Esophagus squamous epithelium (tissue), 5 donors: ENCODE measurements at places on chromosomes 2 and 18.

DNA sequence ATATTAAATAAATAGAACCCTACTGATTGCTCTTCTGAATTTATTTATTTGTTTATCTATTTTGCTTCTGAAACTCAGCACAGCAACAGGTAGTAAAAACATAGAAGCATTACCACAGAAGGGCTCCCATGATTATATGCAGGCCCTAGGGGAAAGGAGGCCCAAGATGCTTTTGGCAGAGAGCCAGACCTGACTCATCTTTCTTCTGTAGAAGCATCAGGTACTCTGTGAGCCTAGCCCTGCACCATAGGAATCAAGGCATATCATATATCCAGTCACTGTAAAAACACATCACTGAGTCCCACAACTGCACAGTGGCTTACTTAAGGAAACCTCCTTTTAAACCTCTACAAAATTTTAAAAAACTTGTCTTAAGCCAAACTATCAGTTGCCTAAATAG, 1.8 kb downstream of the SCN9A start:
- no peak for DNase-seq

- DNase-seq: no peak
These were observed 173.5 kb upstream of the SIX2 start for GRCh38 chr2:45182667-45183295.

DNA sequence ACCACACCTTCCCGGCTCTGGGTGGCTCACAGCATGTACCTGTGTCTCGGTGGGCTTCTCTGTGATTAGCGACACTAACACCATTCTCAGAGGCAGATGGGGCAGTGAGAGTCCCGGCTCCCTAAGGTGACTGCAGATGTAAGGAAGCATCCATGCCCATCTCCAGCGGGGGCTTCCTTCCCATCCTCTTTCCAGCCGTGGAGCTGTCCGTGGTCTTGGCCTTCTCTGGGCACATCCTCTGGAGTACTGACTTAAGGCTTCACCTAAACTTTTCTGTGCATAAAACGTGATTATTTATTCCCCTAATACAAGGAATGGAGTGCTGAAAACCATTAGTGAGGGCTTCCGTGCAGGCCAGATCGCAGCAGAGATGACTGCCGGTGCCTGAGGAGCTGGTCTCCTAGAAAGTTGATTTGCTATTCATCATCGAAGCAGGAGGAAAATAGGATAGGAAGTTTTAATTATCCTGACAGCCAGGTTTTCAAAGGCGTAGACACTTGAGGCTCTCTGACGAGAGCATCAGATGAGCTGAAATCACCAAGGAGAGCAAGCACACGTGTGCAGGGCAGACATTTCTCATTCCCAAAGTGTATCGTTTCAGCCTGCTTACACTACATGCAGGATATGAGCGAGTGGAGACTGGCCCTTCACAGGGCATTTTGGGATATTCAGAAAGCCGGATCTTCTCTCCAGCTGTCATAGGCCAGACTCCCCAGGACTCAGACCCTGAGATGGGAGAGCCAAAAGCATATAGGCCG, 186.1 kb upstream of the SALL3 start:
- no peak for DNase-seq

GRCh38 chr2:169798397-169798717, 314 bp upstream of the SSB start:
- DNase-seq: no peak

GRCh38 chr2:88234760-88235159, 64.6 kb downstream of the THNSL2 start:
- no peak for DNase-seq

DNA sequence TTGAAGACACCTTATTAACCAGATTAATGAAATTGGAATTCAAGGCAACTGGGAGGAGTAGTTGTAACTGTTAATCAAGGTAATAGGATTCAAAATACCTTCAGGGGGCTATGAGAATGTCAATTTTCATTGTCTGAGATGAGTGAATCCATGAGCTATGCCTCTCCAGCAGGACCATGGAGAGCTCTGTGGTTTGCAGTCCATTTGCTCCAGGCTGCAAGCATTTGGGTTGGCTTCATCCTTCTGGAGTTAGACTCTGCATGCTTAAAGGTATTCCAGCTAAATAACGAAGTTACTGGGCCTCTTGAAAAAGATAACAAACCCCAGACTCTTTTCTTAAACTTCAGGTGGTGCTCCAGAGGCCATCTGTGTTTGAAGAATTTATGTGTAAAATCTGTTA, 207.1 kb upstream of the SLC8A1 start:
- DNase-seq: no peak

DNA sequence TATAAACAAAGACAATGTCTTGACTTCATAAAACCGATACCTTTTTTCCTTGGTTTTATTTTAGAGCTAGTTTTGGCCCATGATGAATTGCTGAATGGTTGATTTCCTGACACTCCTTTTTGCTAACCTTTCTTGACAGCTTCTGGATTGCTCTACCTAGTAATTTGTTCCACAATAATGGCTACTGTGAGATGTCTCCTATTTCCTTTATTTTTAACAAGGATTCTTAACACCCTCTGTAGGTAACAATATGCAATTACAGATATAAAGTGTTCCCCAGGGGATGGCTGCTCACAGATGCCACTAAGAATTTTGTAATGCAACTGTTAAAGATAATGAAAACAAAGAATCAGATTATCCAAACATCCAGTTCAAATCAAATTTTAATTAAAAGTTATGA, 100.8 kb upstream of the ATP5MC3 start:
- DNase-seq: no peak

- no peak for DNase-seq
These were observed 90.6 kb upstream of the CCDC141 start for GRCh38 chr2:179140571-179140970.

- DNase-seq: no peak
These were observed 1043.9 kb upstream of the POU3F3 start for GRCh38 chr2:103809941-103810441.

DNA sequence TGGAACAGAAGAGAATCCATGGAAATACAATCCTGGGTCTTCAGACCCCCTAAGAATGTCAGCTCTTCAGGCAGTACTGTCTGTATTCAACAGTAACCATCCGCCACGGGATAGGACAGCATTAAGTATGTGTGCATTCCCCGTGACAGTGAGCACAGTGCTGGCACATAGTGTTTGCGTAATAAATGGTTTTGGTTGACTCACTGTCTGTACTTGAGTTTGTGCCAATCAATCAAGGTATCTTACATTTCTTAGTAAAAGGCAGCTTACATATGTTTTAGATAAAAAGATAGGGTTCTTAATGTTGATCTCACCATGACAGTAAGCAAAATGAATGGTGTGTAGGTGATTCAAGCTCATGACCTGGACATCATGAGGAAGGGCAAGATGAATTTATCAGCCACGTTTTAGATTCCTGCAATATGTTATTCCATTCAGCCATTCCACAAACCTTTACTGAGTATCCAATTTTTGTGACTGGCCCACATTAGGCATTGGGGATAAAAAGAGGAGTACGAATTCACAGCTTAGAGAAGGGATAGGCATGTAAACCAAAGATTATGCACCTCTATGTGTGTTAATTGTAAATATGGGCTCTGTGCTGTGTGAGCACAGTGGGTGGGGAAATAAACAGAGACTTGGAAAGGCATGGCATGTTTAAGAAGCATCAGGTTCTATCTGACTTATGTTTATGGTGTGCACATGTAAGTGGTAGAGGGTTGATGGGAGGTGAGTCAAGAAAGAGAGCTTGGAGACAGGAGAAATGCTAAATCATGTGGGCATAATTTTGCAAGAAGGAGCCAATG, 258.8 kb downstream of the SLC8A1 start:
- no peak for DNase-seq

DNA sequence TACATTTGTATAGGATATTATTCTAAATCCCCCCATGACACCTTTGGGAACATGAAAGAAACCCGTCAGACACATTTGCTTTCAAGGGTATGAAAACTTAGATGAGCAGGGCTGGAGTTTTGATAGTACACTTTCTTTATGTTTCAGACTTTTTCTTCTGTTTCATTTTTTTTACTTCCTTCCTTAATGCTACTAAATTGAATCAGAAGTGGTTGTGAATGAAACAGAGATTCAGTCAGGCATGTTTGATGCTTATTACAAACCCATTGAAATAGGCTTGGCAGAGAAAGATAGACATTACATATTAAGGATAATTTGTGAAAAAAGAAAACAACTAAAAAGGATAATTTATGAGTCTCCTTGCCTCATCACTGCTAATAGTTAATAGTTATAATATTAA, 26.8 kb downstream of the SLC30A6 start:
- DNase-seq: no peak

DNA sequence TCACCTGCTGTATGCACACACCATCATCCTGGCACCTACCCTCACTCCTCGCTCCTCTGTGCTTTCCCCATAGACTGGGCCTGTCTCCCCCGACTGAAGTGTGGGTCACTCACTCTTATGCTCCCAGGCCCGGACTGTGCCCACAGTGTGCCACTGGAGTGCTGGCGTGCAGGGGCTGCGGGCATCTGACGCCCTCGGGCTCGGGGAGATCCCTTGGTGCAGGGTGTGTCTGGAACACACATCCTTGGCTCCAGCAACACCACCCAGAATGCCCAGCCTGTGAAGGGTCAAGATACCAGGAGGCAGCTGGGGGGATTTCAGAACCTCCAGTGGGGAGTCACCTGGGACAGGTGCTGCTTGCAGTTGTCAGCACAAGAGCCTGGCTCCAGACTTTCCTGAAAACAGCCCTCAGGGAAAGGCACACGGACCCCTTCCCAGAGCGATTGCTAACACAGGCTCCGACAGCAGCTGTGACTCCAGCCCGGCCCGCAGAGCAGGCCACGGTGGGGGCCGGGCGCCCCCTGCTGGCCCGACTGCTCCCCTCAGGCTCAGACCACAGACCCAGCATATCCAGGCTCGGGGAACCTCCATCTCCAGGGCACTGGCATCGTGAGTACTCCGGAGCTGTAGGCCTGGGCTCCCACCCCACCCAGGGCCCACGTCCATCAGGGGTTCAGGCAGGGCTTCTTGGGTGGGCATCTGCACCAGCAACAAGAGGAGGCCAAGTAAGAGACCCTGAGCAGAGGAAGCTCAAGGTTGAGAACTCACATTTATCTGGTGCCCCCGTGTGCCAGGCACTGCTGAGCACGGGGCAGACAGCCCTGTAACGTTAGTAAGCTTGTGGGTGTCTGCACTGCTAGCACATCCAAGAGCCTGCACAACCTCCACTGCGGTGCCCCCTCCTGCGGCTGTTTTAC, 8.6 kb downstream of the HS1BP3 start:
- no peak for DNase-seq

- no peak for DNase-seq
These were observed 981.2 kb downstream of the BCL11A start for GRCh38 chr2:59572227-59572626.

DNA sequence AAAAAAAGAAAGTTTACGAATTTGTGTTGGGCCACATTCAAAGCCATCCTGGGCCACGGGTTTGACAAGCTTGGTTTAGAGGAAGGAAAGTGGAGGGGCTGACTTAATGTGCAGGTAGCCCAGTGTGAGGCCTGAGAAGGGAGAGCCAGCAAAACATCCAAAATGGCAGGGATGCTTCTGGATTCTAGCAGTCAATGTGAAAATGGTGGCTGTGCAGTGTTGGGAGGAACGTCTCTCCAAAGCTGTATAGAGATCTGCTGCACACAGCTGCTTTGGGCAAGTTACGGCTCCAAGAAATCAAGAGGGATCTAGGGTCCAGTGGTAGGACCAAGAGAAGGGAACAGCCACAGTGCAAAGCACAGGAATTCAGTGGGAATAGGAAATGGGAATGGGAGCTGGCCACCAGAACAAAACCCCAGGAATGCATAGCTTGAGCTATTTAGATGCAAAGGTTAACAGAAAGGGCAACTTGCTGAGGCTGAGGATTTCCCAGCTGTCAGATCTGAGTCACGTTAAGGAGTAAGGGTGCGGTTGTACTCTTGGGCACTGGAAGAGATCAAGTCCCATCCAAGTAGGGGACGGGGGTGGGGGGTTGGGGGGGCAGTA, 70.6 kb downstream of the B3GNT2 start:
- no peak for DNase-seq

- no peak for DNase-seq
These were observed 39.9 kb downstream of the DNAH6 start for GRCh38 chr2:84556190-84556589.

DNA sequence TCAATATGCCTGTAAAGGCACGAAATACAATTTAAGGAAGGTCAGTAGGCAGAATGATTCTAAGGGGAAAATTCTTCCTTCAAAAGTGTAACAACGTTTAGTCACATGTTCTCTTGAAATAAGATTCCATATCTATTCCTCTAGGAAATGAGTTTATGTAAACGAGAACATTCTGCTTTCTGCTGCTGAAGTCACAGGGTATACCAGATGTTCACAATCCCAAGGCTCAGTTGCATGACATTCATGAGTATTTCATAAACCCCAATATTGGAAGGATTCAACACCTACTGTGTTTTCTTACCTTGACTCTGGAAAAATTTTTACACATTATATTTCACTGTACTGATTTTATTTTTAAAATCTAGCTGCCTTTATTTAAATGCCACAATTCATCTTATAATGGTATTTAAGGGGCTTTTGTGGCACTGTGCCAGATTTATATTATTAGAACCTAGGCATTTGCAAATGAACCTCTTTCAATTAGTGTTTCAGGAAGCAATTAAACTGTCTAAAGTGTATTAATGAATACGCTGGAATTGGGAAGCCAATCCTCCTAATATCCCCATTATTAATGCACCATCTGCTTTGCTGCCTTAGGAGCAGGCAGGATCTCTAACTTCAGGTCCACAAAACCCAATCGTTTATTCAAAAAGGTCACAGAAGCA, 542.6 kb upstream of the KLHL29 start:
- DNase-seq: no peak

- DNase-seq: no peak
These were observed at the start of gene COL5A2 for GRCh38 chr2:189179570-189179950. Gene COL5A2, minus strand, starts transcription at chr2:189179761. Its CDS starts 157 bp downstream, at chr2:189179604.

DNA sequence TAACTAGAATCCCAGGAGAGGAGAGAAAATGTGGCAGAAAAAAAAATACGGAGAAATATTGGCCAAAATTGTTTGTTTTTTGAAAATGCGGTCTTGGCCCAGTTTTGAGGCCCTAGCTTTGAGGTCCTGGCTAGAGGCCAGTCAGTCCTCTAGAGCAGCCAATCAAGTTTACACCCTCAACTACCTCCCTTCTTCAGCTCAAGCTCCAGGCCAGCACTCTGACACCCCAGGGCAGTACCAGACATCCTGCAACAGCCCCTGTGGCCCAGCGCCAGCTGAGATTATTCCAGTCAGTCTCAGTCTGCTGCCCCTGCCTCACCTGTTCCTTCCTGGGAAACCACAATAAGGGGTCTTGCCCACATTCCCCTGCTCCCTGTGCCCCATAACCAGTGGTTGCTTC, 107.7 kb downstream of the UGGT1 start:
- no peak for DNase-seq
